Activated T-cell treated with anti-CD3 and anti-CD28 coated beads, Interleukin-2, amount 50 U/mL, for 72 hours (primary cell): ENCODE measurements at places on chromosomes 6 and 20.
A peak's percentile ranks its signal among the peaks of the same experiment; 100 is the strongest.

- DNase-seq: no peak
Observed at GRCh38 chr6:45541934-45542333, 164.2 kb upstream of the SUPT3H start.

DNA sequence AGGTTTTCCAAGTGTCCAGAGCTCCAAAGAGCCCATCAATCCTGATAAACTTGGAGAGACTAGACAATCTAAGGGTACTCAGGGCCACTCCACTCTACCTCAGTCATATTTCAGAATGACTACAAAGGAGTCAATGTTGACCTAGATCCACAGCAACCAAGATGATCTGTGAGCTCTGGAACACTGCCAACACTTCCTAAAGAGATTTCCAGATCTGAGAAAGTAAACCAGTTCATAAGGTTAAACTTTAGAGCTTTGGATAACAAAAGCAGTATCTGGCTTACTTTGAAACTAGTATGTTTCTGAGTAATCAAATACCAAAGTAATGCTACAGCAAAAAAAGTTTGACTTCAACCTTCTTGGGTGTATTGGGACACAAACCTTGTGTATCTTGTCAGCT, 122.7 kb downstream of the BTBD9 start:
- DNase-seq: no peak

DNA sequence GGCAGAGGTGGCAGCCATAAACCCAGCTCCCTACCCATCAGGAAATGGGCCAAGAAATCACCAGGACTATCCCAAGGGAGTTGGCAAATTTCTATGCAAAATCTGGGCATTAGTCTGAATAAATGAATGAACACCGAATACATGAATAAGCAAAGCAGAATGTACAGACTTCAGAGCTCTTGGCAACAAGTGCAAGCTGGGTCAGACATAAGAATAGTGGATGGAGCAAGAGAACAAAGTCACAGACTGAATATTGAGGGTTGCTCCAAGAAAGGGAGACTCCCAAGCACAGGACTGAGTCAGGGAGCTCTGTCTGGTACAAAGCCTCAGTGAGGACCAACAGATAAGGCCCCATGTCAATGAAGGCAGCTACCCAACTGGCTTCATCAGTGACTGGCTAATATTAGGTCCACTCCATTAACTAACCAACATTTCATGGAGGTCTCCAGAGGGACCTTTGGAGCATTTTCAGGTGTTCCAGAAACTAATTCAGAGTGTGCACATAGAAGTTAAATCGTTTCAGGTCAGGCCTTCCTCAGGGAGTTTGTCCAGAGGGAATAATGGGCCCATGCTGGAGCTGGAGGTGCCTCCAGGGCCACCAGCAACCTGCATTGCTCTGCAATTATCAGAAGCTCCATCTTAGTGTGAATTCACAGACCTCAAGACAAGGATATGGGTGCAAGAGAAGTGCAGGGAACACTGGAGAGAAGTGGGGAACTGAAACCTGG, 191.5 kb upstream of the RALGAPA2 start:
- DNase-seq: no peak

DNA sequence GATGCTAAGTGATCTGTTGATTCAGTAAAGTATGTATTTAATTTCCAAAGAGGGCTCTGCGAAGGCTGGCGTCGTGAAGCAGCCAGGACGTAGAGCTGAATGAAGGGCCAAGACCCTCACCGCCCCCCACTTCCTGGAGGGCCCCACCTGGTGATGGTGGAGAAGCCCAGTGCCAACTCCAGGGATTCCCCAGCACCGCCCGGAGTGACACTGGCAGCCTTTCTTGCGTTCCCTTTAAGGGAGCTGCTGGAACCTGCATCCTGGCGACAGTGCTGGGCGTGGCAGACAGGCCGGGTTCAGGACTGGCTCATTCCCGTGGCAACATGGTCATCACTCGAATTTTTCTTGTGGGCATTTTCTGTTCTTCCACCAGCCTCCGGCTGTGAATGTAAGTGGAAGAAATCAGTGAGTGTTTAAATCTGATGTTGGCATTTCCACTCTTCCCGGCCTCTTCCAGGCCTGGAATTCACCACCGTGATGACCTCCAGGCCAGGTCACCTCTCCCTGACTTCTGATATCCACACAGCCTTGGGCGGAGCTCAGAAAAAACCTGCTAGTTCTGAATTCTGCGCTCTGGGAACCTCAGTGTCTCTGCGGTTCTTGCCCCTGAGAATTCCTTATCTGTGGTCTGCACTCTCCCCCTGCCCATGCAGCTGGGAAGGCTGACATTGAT, 57.4 kb upstream of the DACT2 start:
- DNase-seq: no peak

- peak; percentile 71 for DNase-seq
Observed at GRCh38 chr6:29792123-29793035, 35.2 kb upstream of the HLA-G start.

DNA sequence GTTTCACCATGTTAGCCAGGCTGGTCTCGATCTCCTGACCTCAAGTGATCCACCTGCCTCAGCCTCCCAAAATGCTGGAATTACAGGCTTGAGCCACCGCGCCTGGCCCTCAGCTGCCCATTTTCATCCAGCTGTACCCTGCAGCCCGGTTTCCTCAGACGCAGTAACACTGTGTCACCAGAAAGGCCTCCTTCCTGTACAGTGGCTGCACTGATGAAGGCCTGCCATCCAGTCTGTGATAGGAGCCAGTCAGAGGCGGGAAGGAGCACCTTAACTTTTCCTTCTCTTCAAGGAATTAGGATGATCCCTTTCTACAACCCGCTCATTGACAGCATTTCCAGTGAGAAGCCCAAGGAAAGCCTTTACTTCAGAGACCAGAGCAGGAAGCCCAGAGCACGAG, 75.9 kb downstream of the GFOD1 start:
- no peak for DNase-seq

DNA sequence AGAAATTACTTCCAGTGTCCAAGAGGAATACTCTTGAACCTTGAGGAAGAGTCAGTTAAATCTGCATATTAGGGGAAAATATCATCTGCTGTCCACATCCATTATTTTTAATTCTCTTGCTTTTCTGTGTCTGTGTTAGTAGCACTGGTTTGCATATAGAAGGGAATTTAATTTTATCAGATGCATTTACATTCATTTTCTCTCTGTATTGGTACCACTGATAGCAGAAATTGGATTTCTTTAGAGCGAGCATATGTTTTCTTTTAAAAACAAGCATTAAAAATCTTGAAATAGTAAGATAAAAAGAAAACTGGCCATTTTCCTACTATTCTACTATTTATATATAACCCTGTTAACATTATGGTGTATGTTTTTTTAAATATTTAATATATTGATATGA, 83.8 kb downstream of the KIZ start:
- no peak for DNase-seq

GRCh38 chr6:146693342-146693741, 94.6 kb downstream of the ADGB start:
- DNase-seq: no peak

GRCh38 chr20:57435498-57436222, 44.5 kb downstream of the RBM38 start:
- DNase-seq: no peak

GRCh38 chr6:111793711-111794111, 79.5 kb downstream of the FYN start:
- peak; percentile 71 for DNase-seq
